CD4-positive, alpha-beta T cell treated with Interleukin-12 subunit alpha and Interleukin-12 subunit beta, for 1 hour (primary cell): ENCODE measurements at places on chromosomes 4 and X.

GRCh38 chr4:29326004-29326403 lies 1394.2 kb upstream of the PCDH7 start:
- DNase-seq = no peak

DNA sequence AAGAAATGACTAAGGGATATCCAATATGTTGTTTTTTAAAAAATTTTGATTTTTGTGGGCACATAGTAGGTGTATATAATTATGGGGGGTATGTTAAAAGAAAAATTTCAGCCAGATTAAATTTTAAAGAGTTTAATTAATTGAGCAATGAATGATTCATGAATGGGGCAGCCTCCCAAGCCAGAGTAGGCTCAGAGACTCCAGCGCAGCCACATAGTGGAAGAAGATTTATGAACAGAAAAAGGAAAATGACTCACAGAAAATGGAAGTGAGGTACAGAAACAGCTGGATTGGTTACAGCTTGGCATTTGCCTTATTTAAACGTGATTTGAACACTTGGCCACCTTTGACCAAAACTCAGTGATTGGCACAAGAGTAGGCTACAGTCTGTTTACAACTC lies 91.7 kb downstream of the SPATA18 start:
- no peak for DNase-seq

DNA sequence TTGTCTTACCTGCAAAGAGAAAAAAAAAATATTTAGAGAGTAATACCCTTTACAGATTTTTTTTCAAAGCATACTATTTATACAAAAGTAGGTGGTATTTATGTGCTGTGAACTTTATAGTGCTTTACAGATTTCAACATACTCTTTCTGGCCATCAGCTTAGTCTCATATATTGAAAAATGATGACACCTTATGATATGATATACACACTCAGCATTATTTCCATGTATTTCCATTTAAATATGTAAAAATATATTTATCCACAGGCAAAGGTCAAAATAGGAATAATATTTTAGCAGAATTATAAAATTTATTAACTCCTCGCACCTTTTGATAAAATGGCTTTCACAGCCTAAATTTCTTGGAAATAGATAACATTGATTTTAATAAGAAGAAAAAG lies 815.8 kb upstream of the EPHA5 start:
- DNase-seq = no peak

GRCh38 chrX:1649621-1650020 lies 34.8 kb downstream of the ASMT start:
- no peak for DNase-seq

DNA sequence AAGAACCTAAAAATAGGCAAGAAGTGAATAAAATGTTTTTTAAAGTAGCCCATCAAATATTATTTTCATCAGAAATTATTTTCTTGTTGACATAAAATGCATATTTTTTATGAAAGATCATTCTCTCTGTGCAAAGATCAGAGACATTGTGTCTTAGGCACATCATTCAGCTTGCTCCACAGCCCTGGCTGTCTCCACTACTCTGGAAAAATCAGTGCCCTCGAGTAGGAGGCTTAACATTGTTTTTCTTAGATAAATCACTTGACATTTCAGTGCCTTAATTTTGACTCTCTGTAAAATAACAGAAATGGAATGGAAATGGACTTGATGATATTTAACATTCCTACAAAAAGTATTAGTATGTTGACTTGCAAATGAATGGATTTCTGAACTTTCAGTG lies 77.9 kb downstream of the FAT4 start:
- DNase-seq = no peak

- DNase-seq = no peak
Measured at GRCh38 chr4:42331914-42332368, 65.3 kb upstream of the SHISA3 start.

DNA sequence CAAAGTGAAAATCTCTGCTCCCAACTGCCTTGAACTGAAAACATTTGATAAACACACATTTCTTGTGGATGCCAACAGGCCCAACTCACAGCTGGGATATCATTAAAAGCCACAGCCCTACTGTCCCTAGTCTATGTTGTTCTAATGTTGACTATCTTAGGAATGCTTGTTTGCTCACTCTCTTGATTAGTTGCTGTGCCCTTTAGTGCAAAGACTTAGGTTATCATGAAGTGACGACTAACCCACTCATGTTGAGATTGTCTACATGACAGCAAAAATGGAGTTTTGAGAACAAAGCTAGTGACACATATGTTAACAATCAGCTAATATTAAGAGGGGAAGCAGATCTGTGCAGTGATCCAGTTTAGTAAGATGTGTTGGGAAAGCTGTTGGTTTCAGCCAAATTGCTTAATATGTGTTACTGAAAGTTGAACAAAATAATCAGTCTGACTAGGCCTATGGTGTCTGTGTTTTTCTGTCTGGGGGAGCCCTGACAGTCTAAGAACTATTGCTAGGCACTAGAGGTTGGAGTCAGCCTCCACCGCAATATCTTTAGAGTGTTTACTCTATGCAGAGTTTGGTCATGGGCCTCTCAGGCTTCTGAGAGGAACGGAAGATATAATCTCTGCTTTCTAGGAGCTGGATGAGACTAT lies 125.5 kb downstream of the ATG4A start:
- no peak for DNase-seq

- no peak for DNase-seq
Measured at GRCh38 chrX:2691543-2692220, 587 bp downstream of the CD99 start.

- DNase-seq = no peak
Measured at GRCh38 chr4:155578726-155579370, 87.8 kb upstream of the GUCY1A1 start.

DNA sequence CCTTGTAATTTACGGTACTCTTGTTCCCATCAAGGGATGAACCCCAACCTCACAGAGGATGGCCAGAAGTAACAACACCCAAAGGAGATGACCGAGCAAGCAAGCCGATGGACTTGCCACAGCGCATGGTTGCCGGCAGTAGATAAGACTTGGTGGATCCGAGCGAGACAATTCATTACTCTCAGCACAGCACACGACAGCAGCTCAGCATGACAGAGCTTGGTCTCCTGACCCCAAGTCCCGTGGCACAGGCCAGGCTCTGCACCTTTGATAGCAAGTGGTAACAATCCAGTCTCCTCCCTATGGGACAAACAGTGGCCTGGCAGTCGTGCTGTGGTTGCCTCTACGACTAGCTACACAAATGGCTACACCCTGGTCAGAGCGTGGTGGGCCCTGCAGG lies 26.3 kb downstream of the RWDD4 start:
- no peak for DNase-seq

DNA sequence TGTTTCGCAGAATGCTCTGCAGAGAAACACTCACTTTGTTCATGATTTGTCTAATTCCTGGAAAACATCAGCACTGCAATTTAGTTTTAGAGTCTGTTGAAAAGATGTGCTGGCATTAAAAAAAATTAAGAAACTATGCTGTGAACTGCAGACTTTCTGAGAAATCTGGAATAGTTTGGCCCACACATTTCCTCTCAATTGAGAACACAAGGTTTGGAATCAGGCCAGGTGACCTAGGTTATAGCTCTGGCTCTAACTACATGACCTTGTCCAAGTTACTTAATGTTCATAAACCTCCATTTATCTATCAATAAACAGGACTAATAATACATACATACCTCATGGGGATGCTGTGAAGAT lies 61.4 kb upstream of the ENPEP start:
- no peak for DNase-seq

GRCh38 chr4:108703966-108704365 lies 53.6 kb downstream of the OSTC start:
- no peak for DNase-seq

GRCh38 chr4:9994246-9994847 lies 26.9 kb downstream of the SLC2A9 start:
- DNase-seq = no peak

DNA sequence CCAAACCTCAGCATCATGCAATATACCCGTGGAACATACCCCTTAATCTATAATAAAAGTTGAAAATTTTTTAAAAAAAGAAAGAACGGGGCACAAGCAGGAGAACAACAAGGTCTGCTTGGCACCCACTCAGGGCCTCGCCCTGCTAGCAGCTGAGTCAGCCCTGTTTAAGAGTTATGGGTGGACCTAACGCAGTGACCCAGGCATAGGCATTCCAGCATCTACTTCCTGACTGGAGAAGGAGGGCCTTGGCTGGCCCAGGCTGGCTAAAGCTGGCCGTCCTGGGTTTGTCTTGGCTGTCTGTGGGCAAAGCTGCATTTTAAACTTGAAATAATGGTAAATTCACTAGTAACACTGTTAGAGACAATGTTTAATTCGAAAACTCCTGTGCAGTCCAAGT lies 236.7 kb upstream of the PGRMC2 start:
- DNase-seq = no peak

- DNase-seq = no peak
Measured at GRCh38 chr4:38242101-38242500, 281.9 kb downstream of the PTTG2 start.

DNA sequence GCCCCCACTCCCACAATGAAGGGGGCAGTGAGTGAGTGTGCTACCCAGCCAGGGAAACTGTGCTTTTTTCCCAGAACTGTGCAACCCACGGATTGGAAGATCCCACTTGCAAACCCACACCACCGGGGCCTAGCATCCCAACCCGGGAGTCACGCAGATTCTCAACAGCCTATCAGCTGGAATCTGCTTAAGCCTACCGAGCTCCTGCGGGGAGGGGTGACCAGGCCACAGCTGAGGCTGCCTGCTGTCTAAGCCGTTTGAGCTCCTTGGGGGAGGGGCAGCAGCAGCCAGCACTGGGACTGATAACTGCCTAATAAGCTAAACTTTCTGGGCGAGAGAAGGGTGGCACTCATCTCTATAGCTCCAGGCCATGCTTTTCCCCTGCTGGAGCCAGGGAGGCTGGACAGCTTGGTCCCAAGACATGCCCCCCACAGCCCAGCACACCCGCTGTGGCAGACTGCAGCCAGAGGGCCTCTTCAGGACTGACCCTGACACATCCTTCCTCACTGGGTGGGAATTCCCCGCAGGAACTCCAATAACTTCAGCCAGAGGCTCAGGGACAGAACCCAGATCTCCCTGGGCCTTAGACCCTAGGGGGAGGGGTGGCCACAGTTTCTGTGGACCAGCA lies 161.3 kb upstream of the MAGEB18 start:
- DNase-seq = no peak

DNA sequence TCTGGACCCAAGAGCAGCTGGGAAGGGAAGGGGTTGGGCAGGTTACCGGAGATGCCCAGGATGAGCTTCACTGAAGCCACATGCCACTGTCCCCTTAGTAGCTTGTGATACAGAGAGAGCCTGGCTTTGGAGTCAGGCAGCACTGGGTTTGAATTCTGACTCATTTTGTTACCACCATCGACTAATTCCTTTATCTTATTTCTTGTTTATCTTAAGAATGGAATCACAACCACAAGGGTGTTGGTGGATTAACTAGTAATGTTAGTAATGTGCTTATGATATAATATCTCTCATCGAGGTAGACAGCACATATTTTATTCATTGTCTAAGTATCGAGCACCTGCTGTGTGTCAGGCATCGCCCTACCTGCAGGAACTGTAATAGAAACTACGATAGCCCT lies 17.7 kb upstream of the STX18 start:
- no peak for DNase-seq

- DNase-seq = no peak
Measured at GRCh38 chr4:44806071-44806470, 79.7 kb upstream of the GNPDA2 start.

DNA sequence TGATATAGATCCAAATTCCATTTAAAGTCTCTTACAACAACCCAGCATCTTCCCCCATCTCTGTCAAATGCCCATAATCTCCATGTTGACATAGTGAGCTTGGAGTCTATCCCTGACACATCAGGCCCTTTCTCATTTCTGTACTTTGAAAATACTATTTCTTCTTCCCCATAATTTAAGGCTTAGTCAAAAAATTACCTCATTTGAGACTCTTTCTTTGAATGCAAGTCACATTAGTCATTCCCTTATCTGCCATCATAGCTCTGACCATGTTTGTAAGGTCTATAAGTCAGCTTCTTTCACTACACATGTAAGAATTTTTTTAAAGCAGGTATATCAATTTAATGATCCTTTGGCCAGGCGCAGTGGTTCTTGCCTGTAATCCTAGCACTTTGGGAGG lies 99.9 kb downstream of the DDX60 start:
- DNase-seq = no peak

GRCh38 chr4:123588631-123589241 lies 192.1 kb downstream of the SPRY1 start:
- DNase-seq = no peak

GRCh38 chrX:100376576-100376975 lies 33.5 kb downstream of the PCDH19 start:
- DNase-seq = no peak

DNA sequence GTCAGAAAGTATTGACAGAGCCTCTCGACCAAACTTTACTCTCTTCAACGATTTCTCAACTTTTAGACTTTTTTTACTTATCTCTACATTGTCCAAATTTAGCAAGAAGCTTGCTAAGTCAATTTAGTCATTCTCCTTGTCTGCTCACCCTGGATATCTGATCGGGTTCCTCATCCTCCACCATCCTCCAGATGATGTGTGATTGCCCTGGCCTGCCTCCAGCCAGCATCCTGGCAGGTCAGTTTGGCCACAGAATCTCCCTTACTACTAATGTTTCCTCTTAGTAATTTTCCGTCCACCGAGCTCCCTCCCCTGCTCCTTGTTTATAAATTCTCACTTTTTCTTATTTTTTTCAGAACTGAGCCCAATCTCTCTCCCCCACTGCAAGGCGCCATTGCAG lies 167.9 kb upstream of the ZFP42 start:
- no peak for DNase-seq

- DNase-seq = no peak
Measured at GRCh38 chr4:83860200-83860599, 324.3 kb downstream of the GPAT3 start.

- DNase-seq = no peak
Measured at GRCh38 chr4:175460414-175460813, 351.6 kb downstream of the GPM6A start.

- no peak for DNase-seq
Measured at GRCh38 chrX:146186540-146186939, 368.9 kb downstream of the SLITRK2 start.

GRCh38 chr4:53786632-53787031 lies 195.3 kb upstream of the LNX1 start:
- DNase-seq = no peak

- DNase-seq = no peak
Measured at GRCh38 chr4:81666491-81666890, 194.8 kb upstream of the RASGEF1B start.

GRCh38 chrX:72079607-72080006 lies 52.1 kb downstream of the RTL5 start:
- DNase-seq = no peak

DNA sequence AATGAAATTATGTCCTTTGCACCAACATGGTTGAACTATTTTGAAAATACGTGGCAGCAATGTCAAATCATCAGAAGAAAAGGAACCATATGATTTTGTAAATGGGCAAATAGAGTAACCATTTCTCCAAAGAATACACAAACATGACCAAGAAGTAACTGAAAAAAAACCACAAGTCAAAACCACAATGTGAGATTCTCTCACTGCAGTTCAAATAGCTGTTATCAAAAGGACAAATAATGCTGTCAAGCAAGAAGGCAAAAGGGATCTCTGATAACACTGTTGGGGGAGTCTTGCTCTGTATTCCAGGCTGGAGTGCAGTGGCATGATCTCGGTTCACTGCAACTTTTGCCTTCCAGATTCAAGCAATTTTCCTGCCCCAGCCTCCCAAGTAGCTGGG lies 280.8 kb upstream of the ZCCHC13 start:
- DNase-seq = no peak
